ENCODE measurements at places on chromosomes 12 and 14.

DNA sequence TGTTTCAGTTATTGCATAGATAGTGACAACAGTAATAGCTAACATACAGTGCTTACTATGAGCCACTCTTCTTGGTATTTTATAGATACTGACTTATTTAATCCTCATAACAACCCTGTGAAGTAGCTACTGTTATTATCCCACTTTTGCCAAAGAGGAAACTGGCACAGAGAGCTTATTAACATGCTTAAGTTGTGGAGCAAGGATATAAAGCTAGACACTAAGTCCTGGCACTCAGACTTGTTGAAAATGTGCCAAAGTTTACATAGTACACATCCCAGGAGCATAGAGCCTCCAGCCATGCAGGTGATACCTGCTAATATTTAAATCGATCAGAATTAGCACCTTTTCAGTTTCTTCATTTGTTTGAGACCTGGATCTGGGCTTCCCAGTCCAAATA lies 41.8 kb downstream of the VEZT start:
- DNase-seq = no peak

DNA sequence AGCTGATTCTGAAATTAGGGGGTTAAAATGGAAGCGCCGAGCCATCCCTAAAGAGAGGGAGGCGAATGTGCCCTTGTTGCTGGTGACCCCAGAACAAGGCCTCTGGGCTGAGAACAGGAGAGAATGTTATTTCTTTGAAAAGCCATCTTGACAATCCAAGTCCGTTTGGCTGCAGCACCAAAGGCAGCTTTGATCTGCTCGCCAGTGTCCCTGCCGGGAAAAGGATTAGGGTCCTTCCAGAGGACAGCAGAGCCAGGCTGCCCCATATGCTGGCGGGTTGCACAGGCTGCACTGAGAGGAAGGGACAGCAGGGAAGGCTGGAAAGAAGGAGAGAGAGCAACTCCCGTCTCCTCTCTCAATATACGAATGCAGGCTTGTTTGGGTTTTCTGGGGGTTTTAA lies 141.7 kb downstream of the TMEM132C start:
- DNase-seq = no peak

DNA sequence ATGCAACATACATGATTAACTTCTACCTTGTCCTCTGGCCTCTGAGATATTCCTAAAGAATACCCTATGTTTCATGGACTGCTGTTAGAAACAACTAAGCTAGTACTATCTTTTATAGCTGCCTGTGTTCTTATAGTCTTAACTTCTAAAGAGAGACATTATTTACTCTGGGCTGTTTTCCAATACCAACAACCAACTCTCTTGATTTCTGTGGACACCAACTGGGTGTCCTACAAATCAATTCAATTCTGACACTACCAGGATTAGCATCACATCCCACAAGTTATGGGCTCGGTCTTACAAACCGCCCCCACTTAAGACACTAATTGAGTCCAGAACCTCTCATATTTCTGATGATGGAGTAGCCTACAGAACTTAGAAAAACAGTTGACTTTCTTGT lies 8.3 kb downstream of the XPOT start:
- no peak for DNase-seq

DNA sequence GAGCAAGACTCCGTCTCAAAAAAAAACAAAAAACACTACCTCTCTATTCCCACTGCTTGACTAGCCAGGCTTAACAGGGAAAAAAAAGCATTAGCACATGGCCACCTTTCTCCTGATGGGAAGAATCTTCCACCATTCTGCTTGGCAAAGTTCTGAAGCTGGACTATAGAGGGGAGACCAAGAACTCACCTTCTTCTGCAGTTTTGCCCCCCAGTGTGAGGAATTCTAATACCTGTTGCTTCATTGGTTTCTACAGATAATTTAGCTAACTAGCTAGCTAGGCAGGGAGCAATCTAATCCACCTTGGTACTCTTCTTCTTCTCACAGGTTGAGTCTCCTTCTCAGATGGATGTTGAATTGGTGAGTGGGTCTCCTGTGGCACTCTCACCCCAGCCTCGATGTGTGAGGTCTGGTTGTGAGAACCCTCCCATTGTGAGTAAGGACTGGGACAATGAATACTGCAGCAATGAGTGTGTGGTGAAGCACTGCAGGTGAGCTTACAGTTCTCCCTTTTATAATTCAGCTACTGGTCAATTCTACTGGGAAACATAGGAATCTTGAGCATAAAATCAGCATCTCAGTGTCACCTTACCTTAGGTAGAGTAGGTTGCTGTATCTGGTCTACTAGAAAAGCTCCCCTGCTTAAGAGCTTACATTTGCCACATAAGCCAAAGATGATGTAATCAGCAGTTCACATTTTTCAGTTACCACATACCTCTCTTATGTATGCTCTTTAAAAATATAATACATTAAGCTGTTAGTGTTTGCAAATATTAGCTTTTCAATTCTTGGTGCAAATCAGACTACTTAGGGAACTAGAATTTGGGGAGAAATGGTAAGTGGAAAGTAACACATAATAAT lies 16.0 kb downstream of the METTL3 start:
- no peak for DNase-seq

DNA sequence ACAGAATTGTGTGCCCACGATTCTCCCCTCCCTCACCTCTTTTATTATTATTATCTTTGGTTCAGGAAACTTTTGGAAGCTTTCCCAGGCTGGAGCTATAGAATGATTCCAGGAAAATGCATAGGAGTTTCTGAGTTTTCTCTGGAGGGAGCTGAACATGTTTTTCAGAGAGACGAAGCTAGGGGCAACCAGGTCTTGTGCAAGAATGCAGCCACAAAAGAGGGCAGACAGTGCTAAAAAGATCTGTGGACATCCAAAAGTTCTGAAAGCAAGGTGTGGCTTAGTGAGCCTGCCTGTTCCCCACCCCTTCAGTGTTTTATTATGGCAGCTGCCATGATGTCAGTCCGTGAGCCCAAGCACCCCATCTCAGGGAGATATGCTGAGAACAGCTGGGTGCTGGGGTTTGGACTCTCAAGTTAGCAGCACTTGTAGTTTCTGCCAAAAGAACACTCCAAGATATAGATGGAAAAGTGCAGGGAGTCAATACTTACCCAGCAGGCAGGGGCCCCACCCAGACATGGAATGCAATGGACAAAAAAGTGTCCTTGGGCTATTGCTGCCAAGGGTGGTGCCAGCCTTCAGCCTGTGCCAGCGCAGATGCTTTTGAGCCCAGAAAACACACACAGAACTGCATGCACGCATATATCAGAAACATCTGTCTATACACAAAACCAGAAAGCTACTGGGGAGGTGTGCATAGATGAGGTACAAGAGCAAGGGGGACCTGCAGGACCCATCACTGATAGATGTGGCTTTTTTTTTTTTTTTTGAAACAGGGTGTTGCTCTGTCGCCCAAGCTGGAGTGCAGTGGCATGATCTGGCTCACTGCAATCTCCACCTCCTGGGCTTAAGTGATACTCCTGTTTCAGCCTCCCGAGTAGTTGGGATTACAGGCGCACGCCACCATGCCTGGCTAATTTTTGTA lies 17.0 kb upstream of the IRF2BPL start:
- no peak for DNase-seq

DNA sequence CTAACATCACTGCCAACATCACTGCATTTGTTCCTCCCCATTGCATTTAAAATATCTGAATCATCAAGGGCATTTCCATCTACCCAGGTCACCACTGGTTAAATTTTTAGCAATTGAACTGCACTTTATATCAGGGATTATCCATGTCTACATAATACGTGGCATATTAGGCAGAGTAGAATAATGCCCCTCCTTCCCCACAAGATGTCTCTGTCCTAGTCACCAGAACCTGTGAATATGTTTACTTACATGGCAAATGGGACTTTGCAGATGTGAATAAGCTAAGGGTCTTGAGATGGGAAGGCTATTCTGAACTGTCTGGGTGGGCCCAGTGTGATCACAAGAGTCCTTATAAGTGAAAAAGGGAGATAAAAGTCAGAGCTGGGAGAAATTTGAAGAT lies 181.7 kb upstream of the ARID2 start:
- no peak for DNase-seq

Measured in activated CD4-positive, CD25-positive, alpha-beta regulatory T cell (primary cell).